ENCODE measurements at places on chromosomes 1 and 21. TPM values are rescaled to one million over a fixed set of nuclear protein-coding genes. Genes with fewer than 3 reads are reported as not detected.

DNA sequence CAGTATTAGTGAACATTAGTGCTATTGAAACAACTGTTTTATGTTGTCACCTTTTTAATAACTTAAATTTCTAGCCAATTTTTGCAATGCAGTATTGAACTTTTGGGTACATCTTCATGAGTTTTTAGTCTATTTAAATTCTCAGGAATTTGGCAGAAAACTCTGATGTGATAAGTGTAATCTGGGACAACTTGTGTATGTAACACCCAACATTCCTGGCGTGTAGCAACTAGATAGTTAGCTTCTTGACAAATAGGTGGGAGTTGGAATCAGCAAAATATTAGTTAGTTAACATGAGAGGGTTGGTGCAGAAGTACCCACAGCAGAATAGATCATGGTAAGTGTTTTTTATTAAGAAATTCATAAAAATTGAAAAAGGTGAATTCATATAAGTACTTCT, 111.6 kb downstream of the ITSN1 start:
- no peak for DNase-seq

The SLC45A1 gene
- polyA plus RNA-seq = 2.8 TPM

DNA sequence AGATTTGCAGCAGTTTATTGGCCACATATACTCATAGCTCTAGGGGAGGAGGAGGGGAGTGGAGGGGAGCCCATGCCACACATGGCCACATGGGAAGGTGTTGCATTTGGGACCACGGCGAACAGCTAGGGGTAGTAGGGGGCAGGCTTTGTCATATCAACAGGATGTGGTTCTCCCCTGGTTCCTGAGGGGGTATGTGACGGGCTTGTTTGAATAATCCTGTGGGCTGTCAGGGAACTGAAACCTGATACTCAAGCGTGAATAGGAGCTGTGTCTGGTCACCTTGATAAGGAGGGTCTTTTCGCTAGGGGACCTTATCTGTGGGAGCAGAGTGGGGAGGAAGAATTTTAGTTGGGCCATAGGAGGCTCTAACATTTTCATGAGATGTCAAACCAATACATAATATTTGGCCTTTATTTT, 264.7 kb downstream of the CTH start:
- DNase-seq = no peak

The HCRTR1 gene
- 0.13 TPM for polyA plus RNA-seq
